ENCODE measurements at places on chromosomes 4 and X. TPM values are rescaled to one million over a fixed set of nuclear protein-coding genes. Genes with fewer than 3 reads are reported as not detected.

Gene TMEM154
- total RNA-seq, result 2.7 TPM

Gene TRIM60
- total RNA-seq, result not detected

Gene GPM6B
- 12.3 TPM for total RNA-seq

Gene RAB40A
- 24.7 TPM for total RNA-seq

Gene MSN
- 53.6 TPM for total RNA-seq

Gene CACNA1F
- total RNA-seq, result 0.17 TPM

Gene CLDN34
- total RNA-seq, result not detected

Gene NEUROG2
- total RNA-seq, result not detected

Gene VCX
- not detected for total RNA-seq

Gene PDHA1
- total RNA-seq, result 53.1 TPM

Gene FOXO4
- total RNA-seq, result 74.0 TPM

Gene TEX13C
- not detected for total RNA-seq

Gene DTHD1
- 0.91 TPM for total RNA-seq

Gene ADGRL3
- 23.5 TPM for total RNA-seq

Gene RXFP1
- total RNA-seq, result 0.32 TPM

Gene ARSJ
- total RNA-seq, result 8.8 TPM

Gene SMIM31
- 0.96 TPM for total RNA-seq

All from prostate gland (tissue), 2 donors.